ENCODE measurements at places on chromosomes 4 and X. TPM values are rescaled to one million over a fixed set of nuclear protein-coding genes. Genes with fewer than 3 reads are reported as not detected.

DNA sequence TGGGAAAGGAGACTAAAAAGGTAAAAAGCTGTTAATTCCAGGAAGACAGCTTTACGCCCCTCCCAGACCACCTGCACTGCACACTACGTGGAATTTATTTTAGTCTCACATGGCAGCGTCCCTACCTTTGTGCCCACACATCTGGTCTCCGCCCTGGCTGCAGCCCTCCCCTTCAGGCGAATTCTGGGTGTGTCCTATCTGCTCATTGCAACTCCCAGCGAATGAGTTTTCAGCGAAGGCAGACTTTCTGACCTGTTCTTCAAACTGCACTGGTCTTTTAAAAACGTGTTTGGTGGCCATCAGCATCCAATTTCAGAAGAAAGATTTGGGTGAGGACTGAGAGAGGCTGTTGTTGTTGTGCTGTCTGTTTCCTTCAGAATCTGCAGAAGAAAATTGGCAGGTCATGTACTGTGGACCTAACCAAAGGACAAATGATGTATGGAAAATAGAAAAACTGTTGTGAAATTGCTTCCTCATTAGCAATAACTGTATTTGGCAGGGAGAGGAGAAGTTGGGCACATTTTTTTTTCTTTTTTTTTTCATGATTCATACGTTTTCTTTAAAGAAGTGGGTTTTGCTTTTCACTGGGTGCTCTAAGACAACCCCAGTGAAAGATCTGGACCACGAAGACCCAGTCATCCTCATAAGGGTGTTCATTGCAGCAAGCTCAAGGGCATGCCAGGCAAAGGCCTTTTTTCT is 4.2 kb downstream of the TLR8 start:
- no peak for DNase-seq

- no peak for DNase-seq
Measured at GRCh38 chr4:111992351-111993168, 152.7 kb upstream of the FAM241A start.

DNA sequence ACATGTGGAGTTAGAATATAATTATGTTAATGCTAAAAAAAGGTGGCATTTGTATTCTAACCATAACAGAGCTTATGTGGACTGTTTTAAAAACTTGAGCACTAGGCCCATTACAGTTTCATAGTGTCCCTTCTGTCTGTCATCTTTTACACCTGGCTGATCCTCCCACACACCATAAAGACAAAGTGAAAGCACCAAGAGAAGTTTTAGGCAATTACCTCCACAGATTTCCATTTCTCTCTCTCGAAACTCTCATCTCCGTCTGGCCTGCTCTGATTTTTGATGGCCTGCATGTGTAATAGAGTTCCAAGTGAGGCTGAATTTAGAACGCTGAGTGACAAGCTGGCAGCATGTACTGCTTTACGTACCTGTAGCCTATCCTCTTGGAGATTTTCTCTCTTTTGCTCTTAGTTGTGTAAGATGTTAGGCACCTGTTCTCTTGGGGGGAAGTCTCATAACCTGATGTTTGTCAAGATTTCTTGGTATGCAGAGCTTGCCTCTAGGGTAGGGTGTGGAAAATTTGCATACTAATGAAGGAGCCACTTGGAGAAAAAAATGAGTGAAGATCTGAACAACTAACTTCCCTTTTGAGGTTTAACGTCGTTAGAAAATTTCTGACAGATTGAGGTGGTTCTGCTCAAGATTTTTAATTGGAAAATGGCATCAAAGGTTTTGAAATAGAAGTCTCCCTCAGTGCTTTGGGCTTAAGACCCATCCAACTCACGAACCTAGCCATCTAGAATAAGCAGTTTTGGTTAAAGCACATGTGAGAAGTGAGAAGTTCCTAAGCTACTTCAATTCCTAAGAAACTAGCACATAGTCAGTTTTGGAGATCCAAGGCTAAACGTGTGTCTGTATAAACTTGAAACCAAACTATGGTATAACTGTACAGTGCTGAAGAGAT is 57.6 kb upstream of the RAP1GDS1 start:
- no peak for DNase-seq

DNA sequence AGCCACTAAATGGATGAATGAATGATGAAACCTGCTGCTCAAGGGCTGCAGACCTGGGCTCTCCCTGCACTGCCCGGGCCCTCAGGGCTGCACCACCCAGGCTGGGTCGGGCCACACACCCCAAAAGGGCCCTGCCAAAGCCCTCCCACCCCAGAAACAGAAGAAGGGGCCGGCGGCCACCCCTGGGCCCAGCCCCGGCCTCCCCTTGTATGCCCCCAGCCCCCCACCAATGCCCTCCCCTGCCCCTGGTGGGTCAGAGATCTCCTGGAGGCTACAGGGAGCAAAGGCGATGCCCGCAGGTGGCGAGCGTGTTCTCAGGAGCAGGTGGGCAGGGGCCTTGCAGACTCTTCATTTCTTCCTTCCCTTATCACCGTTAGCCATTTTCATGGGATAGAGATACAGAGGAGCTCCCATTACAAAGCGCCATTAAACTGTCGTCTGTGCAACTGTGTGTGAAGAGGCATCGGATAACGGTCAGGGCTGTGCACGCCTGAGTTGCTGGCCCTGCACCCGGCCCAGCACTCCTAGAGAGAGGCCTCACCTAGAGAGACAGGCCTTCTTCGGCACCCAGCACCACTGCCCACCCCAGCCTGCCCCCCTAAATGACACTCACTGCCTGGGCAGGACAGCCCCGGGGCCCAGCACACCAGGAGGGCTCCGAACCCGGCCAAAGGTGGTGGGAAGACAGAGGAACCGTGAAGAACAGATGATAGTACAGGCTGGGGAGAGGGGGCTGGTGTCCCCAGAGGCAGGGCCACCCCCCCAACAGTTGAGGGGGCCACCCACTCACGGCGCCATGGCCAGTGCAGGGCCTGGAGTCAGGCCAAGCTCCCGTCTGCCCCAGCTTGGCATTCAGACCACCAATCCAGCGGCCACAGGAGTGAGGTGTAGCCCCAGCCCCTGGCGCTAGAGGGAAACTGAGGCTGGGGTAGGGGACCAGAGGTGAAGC is 133.7 kb downstream of the FAM53A start:
- DNase-seq, result peak; percentile 34

Gene ENPP6
- total RNA-seq, result 0.10 TPM

Gene KANTR
- total RNA-seq, result 3.4 TPM

Data from psoas muscle (tissue), 8 donors.